ENCODE measurements at places on chromosomes 2 and 18. TPM values are rescaled to one million over a fixed set of nuclear protein-coding genes. Genes with fewer than 3 reads are reported as not detected.

EFEMP1 gene
- total RNA-seq, result 292 TPM

COL4A3 gene
- total RNA-seq, result not detected

DNA sequence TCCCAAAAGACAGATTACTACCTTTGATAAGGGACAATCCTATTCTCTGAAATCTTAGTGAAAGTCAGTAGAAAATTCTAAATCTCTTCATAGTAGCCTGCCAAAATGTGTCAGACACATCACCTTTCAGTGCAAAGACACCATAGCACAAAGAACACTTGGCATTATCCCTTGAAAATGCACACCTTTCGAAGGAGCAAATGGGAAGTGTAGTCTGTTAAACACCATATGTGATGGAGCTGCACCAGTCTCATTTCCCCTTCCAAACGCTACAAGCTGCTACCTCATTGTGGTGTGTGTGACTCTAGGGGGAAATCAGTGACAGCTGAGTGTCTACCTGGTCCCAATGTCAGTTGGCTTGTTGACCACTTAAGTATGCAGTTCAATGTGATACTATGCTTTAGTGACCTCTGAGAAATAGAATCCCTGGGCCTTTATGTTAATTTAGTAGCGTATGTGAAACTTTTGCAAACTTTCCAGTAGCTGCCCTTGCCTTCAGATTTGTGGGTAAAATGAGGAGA, 551.7 kb downstream of the ARHGAP15 start:
- DNase-seq, result no peak

DNA sequence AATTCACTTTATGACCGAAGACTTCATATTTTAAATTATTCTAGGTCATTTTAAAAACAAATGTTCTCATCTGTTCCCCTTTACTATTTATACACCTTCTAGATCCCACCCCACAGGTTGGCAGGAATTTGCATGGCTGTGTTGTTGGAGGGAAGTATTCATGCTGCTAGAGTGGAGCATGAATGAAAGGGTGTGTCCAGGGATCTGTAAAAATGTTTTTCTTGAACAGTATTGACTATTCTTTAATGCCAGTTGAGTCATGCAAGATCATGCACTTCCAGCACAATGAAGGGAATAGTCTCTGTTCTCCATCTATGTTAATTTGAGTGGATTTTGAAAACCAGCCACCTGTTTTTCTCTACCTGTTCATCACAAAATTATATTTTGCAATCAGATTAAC, 52.0 kb upstream of the COL3A1 start:
- no peak for DNase-seq

DNA sequence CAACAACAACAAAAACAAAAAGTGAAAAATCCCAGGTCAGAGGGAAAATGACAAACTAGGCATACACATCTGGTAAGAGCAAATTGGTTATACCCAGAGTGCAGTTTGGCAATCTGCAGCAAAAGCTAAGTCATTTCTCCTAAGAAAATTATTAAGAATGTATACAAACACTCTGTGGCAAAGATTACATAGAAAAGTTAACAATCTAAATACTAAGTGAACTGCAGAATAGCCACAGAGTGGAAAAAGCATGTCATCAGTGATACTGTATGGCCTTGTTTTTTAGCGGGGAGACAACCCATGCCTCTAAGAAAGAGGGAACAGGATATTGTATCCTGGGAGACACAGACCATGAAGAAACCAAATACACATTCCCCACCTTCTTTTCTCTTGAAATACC, 136.0 kb upstream of the ITGB6 start:
- no peak for DNase-seq

GRCh38 chr2:232281858-232282507, 96.6 kb upstream of the ALPP start:
- DNase-seq, result no peak

GRCh38 chr2:108082978-108083377, 96.7 kb downstream of the SLC5A7 start:
- no peak for DNase-seq

Measured in Daoy (cell line).